Activated naive CD4-positive, alpha-beta T cell (primary cell): ENCODE measurements at places on chromosomes 1 and 21.

DNA sequence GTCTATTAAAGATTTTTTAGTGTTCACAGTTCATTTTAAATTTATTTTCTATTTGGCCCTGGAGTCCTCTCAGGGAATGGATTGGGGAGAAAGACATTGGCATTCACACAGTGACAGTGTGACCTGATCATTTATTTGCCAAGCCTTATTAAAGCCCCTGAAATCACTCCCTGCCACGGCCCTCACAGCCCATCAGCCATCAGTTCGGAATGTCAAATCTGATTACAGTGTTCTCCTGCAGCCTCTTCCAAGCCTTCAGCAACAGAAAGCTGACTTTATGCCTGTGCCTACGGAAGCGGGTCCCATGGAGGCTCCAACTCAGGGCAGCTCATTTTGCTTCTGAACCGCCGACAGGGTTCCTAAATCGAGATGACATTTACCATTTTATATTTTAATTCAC lies 451.2 kb downstream of the DSCAM start:
- no peak for DNase-seq

DNA sequence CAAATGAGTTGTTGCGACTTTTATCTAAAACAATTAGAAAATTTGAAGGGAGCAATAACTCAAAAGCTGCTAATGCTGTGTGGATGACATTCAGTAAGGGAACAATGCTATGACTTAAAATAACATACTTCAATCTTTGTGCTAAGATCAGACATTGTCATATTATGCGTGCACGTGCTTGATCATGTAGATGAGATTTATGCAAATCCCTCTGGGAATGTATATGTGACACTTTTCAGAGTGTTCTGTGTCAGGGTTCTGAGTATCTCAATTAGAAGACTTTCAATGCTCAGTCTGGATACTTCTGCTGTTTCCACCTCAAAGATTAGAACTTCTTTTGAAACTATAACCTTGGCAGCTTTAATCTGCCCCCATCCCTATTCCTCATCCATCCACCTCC lies 18.6 kb upstream of the POU2F1 start:
- no peak for DNase-seq

GRCh38 chr1:104468282-104468681 lies 718.6 kb downstream of the AMY1C start:
- no peak for DNase-seq

DNA sequence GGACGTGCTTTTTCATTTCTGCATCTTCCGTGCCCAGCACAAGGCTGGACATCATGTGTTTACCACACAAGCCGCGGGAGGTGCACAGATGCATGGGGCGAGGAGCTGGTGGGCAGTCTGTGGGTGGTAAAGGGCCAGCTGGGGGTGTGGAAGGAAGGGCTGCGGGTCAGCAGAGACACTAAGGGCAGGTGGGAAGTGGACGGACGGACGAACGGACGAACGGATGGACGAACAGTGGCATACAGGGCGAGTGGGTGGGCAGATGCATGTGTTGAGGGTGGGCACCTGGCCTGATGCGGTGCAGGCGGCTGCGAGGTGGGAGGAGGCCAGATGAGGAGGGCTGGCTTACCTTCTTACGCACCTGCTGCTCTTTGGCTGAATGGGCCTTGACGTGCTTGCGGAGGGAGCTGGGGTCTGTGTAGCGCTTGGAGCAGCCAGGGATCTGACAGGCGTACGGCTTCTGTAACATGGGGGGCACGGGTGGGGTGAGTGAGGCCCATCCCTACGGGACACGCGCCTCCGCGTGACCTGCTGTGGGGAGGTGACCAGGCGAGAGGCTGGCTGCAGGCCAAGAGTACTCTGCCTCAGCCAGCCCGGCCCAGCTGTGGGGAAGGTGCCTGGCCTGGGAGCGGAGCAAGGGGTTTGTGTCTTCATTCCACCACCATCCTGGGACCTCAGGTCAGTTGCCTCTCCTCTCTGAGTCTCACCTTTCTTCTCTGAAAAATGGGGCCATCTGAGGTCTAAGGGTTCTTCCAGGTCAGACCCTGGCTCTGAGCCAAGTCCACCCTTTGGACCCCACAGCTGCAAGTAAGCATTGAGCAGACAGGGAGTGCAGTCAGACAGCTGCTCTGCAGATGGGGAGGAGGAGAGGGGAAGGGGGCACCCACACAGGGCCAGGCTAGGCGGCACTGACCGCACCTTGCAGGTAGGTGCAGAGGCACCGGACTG lies 65.5 kb downstream of the DMRTB1 start:
- DNase-seq: no peak
